ENCODE measurements at places on chromosomes 3 and 15.

DNA sequence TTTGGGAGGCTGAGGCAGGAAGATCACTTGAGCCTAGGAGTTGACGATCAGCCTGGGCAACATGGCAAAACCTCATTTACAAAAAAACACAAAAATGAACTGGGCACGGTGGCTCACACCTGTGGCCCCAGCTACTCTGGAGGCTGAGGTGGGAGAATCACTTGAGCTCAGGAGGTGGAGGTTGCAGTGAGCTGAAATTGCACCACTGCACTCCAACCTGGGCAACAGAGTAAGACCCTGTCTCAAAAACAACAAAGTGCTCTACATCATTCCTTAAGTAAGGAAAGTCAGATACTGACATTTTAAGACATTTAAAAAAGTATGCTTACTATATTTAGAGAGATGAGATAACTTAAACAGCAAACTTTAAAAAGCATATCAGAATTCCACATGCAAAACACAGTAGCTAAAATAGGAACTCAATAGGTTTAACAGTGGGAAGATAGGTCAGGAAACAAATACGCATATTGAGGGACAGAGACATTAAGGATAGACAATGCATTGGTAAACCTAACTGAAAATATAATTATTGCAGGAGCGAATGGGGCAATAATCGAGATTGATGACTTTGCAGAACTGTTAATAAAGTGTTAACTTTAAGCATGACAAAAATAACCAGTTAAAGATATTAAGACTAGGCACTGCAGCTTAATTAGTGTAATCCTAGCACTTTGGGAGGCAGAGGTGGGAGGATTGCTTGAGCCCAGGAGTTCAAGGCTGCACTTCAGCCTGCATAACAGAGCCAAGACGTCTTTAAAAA lies 32.1 kb downstream of the MORF4L1 start:
- DNase-seq: no peak

DNA sequence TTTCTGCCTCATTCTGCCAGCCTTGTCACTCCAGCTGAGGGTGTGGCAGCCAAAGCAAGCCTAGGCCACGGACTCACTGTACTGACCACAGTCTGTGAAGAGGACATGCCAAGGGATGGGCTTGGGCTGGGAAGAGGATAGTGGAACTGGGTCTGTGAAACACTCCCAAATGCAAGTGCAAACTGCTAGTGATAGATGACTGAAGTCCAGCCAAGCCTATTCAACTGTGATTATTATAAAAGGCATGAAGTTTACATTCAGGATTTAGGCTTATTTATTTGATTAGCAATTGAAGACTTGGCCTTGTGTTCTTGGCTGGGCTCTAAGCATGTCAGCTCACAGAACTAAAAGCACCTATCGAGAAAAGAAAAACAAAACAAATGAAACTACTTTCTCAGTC lies 84.9 kb upstream of the UBE2E1 start:
- no peak for DNase-seq

DNA sequence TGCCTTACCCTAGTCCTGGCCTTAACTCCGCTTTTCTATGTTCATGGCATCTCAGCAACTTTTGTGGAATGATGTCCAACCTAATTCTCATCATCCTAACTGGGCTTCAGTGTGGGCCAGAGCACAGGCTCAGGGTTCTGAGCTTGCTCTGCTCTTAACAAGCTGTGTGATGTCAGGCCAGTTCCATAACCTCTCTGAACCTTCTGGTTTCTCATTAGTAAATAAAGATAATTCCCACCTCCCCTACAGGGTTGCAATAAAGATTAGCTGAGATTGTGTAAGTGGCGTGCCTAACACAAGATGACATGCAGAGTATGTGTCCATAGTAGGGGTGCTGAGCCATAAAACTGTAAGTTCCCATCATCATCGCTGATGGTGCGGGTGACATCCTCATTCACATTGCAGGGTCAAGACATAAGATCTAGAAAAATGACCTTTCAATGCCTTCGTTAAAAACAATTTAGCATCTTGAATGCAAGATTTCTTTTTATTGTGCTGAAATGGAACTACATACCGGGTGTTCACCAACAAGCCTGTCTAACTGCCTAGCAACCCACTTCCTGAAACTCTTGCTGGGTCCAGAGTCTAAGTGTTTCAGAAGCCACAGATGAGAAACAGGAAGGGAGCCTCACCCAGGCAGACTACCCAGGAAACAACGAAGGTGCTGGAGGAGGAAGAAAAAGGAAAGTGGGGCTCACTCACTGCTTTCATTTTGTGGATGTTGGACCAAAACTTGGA lies 36.2 kb downstream of the CDCP1 start:
- DNase-seq: no peak

DNA sequence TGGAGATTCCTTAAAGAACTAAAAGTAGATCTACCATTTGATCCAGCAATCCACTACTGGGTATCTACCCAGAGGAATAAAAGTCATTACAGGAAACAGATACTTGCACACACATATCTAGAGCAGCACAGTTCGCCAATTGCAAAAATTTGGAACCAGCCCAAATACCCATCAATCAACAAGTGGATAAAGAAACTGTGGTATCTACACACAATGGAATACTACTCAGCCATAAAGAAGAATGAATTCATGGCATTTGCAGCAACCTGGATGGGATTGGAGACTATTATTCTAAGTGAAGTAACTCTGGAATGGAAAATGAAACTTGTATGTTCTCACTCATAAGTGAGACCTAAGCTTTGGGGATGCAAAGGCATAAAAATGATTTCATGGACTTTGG lies 23.8 kb downstream of the SLC7A14 start:
- no peak for DNase-seq

DNA sequence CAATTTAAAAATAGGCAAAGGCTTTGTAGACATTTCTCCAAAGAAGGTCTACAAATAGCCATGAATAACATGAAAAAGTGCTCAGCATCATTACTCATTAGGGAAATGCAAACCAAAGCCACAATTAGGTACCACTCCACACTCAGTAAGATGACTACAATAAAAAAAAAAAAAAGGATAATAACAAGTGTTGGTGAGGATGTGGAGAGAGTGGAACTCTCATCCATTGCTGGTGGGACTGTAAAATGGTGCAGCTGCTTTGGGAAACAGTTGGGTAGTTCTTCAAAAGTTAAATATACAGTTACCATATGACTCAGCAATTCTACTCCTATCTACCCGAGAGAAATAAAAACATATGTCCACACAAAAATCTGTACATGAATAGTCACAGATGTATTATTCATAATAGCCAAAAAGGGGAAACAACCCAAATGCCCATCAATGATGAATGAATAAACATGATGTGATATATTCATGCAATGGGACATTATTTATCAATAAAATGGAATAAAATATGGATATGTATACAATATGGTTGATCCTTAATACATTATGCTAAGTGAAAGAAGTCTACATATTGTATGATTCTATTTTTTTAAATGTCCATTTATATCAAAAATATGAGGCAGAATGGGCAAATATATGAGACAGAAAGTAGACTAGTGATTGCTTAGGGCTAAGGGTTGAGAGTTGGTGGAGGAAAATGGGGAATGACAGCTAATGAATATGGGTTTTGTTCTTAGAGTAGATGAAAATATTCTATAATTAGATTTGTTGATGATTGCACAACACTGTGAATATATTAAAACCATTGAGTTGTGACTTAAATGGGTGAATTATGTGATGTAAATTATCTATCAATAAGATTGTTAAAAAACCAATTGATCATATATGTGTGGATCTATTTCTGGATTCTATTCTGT lies 66.1 kb upstream of the SMAD3 start:
- no peak for DNase-seq

GRCh38 chr3:140466535-140466934 lies 211.3 kb upstream of the TRIM42 start:
- DNase-seq: no peak

- DNase-seq: no peak
Observed at GRCh38 chr3:15316998-15317435, 15.4 kb downstream of the SH3BP5 start.

DNA sequence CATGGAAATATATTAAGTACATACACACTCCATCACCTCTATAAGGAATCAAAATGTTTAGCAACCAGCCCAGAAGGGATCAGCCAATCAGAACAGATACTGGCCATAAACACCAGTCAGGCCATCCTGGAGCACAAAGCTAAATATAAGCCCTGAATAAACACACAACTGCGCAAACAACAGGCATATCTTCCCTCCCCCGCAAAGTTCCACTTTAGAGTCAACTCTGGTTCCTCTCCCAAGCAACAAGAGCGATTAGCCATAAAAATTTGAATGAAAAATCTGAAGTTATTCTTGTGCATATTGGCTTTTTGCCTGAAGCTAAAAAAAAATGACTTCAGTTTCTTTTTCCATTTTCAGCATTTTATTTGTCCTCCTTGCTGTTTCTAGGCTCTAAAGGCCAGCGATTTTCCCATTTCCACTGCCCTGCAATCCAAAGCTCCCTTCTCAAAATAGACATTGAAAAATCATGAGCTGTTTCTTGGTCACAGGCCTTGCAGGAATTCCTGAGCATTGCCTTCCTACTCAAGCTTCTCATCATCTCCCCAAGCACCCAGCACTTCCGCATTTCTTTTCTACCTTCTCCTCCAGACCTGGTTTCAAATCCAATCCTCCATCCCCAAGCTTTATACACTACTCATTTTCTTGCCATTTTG lies 247.9 kb downstream of the ZMAT3 start:
- no peak for DNase-seq

GRCh38 chr3:195204360-195205163 lies 66.4 kb downstream of the XXYLT1 start:
- peak; percentile 52 for DNase-seq

DNA sequence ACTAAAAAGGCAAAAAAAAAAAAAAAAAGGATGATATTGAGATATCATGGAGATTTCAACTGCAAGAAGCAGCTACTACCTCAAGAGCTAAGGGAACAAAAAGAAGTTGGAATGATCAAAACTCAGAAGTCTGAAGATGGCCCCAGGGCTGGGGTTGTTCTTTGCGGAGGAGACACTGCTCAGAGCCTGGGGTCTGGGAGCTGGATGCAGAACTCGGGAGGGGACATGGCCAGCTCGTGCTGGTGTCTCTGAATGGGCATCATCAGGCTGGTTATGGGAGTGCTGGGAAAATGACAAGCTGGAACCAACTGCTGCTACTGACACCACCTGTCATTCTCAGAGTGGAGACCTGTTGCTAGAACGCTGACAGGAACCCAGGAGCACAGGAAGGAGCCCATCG lies 14.2 kb upstream of the ADIPOQ start:
- DNase-seq: no peak

GRCh38 chr15:100708916-100709315 lies 106.5 kb downstream of the ASB7 start:
- DNase-seq: no peak

DNA sequence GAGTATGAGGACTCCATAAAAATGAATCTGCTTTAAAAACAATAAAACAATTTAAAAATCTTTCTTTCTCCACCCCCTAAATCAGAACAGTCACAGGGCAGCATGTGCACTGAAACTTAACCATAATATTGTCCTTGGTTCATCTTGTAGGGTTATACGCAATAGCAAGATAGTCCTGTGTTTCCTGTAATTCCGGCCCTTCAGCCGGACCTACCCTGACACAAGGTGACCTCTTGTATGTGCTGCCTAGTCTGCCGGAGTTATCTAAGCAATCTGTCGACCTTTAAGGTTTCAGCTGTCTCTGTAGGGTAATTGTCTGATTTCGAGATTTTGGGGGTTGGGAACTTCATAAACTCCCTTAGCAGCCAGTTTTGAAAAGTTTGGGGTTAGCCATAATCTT lies 99.9 kb downstream of the DHX36 start:
- no peak for DNase-seq

GRCh38 chr3:59565125-59565524 lies 515.3 kb upstream of the CFAP20DC start:
- peak; percentile 12 for DNase-seq

GRCh38 chr3:130243808-130244207 lies 101.7 kb upstream of the COL6A5 start:
- DNase-seq: no peak

DNA sequence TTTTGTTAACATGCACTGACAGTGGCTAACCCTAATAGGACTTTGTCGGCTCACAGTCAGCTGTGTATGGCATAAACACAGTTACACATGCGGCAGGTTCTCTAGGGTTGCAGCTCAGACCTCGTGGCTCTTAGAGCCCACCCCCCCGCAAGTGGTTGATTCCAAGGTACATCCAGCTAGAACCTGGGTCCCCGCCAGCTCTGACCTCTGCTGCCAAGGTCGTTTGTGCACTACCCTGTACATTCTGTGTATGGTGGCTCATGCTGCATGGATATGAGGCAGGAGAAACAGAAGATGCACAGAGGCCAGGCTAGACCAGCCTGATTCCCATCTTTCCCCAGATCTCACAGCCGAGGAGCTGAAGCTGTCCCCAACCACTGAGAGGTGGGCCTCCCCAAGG lies 25.9 kb downstream of the PRR20G start:
- DNase-seq: no peak

- DNase-seq: no peak
Observed at GRCh38 chr3:109644746-109645145, 307.4 kb upstream of the DPPA4 start.

DNA sequence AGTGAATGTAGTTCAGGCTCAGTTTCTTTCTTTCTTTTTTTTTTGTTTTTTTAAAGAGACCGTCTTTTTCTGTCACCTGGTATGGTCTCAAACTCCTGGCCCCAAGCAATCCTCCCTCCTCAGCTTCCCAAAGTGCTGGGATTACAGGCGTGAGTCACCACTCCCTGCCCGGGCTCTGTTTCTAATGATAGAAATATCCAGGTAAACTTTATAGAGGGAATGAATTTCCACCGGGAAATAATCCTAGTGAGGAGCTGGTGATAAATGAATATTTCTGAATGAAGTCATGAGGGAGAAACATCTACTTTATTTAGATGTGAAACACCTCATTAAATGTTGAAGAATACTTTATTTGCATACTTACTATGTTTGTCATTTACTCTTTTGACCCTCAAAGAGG lies 7.2 kb downstream of the RNF13 start:
- DNase-seq: no peak

DNA sequence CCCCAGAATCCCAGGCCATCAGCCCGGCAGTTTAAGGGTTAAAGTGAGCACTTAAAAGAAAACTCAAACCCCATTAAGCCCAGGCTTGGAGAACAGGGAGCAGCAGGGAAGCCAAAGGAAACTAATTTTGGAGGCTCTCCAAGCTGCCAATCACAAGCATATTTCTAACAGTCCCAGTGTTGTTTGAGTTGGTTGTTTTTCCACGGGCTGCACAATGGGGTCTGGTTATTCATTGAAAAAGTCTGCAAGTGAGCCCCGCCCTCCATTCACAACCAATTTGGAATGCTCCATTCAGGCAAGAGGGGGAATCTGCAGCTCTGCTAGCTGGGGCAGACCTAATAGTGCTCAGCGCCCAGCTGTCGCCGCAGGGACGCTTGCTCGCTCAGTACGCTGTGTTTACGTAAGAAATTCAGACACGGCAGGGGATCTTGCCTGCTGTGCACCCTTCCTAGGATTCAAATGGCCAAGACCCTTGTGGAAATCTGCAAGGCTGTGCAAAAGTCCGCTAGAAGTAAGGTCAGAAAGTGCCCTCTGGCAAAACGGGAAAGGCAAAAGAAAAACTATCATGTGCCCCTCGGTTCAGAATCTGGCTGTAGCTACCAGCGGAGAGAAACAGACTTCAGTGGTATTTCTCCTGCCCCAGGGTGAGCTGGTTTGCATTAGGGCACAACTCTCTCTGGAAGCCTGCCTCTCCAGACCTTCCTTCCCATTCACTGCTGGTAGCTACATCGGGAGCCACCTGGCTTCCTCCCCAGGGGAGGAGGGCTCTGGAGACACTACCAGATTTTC lies 11.0 kb downstream of the ETV5 start:
- DNase-seq: peak; percentile 85

Data from NCI-H1417 (cell line).